ENCODE measurements at places on chromosomes 11 and 22.

- no peak for DNase-seq
These were observed 54.6 kb downstream of the MCM5 start for GRCh38 chr22:35454416-35455054.

DNA sequence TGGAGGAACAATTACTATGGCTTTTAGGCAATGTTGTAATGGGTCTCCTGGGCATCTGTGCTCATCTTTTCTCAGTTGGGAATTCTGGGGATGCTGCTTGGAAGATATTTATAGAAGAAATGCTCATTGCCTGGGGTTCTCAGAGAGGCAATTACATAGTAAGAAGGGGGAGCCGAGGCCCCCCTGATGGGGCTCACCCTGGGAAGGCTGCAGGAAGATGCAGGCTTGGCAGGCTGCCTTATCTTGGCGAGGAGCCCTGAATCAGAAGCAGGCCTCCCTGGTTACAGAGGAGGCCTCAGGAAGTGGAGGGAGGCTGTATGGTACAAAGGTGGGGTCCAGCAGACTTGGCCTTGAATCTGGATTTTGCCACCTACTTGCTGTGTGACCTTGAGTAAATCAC, 60.6 kb upstream of the CRYBB3 start:
- no peak for DNase-seq

DNA sequence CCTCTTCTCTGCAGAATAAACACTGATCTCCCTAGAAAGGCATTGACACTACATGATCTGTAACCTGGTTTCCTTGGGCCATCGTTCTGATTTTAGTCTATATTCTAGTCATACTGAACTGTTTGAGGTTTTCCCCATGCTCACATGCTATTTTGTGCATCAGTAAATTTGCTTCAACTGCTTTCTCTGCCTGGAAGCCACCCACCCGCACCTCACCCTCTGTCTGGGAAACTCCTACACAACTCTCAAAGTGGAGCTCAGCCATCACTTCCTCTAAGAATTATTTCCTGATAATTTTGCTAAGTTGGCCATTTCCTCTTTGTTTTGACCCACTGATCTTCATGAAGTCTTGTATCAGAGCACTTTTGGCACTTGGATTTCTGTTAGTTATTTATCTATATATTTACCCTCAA, 36.1 kb downstream of the MMP20 start:
- DNase-seq = peak; percentile 35

DNA sequence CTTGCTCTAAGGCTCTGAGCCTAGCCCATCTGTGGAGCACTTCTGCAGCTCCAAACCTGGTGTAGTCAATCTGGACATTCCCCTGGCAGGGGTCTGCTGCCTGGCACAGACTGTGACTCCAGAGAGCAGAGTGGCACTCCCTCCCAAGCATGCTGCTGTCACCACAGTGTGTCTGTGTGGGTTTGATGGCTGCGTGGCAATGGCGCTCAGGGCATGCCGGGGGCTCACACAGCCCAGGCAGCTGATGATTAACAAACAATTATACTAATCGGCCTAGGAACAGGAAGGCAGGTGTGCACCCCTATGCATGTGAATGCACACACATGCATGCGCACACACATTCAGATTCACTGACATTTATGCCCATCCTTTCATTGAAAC, 9.0 kb upstream of the NECTIN1 start:
- no peak for DNase-seq

- DNase-seq = no peak
These were observed 84.3 kb downstream of the STIM1 start for GRCh38 chr11:3939651-3940190.

- no peak for DNase-seq
These were observed 9.4 kb downstream of the ADAMTS15 start for GRCh38 chr11:130457623-130458409.

DNA sequence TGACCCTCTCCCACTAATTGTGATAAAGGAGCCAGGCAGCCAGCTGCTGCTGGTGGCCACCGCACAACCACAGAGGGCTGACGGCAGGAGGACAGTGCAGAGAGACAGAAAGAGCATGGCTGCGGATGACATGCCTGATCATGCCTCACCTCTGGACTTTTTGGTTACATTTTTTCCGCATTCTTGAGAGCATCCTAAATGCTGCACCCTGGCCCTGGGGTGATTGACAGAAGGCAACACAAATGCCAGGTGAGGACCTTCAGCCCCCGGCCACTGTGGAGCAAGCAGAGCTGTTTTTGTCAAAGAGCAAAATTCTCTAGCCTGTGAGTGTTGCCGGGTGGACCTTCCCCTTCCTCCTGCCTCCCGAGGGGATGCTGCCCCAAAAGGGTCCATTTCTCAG, 78.5 kb downstream of the RPS6KA4 start:
- no peak for DNase-seq

- DNase-seq = no peak
These were observed 19.4 kb downstream of the EHF start for GRCh38 chr11:34640050-34640923.

DNA sequence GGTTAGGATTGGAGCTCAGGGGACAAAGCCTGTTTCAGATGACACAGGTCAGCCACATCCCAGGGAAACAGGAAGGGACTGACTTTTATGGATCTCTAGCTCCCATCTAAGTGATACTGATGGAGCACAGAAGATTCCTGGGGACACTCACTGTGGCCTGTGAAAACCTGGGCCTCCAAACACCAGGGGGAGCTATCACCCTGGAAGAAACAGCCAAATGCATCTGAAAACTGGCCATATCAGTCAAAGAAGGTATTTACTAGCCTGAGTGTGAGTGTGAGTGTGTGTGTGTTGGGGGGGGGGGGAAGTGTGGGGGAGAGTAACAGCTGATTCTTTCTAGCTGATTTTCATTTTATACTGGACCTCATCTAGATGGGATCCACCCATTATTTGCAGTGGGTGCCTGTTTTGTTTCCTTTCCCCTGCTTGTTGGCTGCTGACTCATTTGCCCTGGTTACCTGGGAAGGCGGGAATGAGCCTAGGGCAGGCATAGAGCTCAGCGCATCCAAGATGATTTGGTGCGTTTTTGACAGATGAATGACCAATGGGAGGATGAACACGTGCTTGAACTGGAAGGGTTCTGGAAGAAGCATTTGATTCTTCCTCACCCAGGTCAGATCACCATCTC, 284.0 kb downstream of the KIRREL3 start:
- DNase-seq = peak; percentile 70

DNA sequence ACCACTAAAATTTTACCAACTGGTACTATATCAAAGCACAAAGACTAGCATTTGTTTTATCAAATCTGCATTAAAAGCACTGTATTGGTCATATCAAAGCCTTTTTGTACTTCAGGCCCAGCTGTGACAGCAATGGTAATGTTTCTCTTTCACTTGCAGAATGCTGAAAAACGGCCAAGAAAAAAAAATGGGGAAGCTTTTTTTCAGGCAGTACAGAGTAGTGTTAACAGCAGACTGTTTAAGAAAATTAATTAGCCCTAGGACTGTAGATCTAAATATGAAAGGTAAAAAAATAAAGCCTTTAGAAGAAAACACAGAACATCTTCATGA, 33.3 kb downstream of the DENND5A start:
- peak; percentile 53 for DNase-seq

- DNase-seq = no peak
These were observed 958.9 kb upstream of the CNTN5 start for GRCh38 chr11:98061858-98062257.

GRCh38 chr22:19770349-19771220, 10.0 kb downstream of the TBX1 start:
- DNase-seq = no peak

GRCh38 chr11:35143297-35144135, 4.5 kb downstream of the CD44 start:
- no peak for DNase-seq

DNA sequence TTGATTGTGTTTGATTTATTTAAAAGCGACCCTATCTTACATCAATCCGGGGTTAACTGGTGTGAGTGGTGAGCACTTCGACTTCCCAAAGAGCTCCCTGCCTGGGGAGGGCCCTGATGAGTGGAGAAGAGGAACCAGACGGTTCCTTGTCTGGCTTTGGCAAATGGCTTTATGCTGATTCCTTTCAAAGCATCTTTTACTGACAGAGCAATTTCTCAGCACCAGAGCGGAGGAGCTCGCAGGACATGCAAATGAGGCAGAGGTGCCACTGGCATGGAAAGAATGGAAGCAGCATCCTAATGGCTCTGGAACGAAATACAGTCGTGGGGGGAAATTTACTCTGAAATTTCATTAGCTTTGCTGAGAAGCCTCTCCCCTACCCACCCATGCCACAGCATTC, 410.9 kb upstream of the B3GAT1 start:
- DNase-seq = no peak

DNA sequence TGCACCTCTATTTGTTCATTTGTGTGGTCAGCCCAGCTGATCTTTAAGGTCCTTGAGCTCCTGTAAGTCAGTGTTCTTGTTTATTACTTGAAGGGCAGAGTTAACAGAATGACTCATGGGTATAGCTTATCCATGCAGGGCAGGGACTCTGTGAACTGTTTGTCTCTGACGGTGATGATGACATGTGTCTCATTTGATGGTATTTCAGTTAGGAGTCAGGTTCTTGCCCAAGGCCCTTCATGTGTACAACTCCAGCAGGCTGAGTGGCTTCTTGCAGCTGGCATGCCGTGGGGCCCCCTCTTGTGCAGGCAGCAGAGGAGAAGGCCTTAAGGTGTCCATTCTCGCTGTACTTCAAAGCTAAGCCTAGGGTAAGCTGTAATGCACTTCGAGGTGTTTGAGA, 165.1 kb downstream of the DBX1 start:
- DNase-seq = no peak

DNA sequence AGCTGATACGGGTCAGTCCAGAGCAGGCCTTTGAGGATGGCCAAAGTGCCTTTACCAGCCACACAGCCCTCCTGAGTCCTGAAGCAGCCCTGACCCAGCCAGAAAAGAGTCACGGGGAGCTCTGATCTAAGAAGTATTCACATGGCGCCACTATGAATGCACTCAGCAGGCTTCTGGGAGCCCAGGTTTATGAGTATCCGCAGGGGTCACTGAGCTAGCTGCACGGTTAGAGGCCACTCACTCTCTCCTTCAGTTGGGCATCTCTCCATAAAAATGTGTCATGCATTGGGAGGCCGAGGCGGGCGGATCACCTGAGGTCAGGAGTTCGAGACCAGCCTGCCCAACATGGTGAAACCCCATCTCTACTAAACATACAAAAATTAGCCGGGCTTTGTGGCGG, 10.3 kb downstream of the KIAA1671 start:
- DNase-seq = no peak

- DNase-seq = no peak
These were observed 31.5 kb upstream of the MYO18B start for GRCh38 chr22:25710501-25710900.

- DNase-seq = no peak
These were observed 15.6 kb downstream of the TMEM184B start for GRCh38 chr22:38257181-38257580.

- DNase-seq = no peak
These were observed 35.2 kb downstream of the MAML2 start for GRCh38 chr11:96307776-96308140.

DNA sequence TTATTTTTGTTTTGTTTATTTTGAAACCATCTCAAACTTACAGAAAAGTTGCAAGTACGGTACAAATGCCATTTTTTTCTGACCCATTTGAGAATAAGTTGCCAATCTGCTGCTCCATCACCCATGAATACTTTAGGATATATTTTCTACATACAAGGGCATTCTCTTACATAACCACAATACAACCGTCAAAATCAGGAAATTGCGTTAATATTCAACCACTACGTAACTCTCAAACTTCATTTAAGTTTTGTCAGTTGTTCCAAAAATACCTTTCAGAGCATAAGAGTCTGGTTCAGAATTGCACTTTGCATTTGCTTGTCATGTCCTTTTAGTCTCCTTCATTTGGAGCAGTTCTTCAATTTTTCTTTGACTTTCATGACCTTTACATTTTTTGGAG, 194.3 kb upstream of the BDNF start:
- no peak for DNase-seq

GRCh38 chr22:45925811-45926351, 51.1 kb downstream of the WNT7B start:
- no peak for DNase-seq

GRCh38 chr11:63855975-63856374, 17.1 kb downstream of the MARK2 start:
- no peak for DNase-seq

DNA sequence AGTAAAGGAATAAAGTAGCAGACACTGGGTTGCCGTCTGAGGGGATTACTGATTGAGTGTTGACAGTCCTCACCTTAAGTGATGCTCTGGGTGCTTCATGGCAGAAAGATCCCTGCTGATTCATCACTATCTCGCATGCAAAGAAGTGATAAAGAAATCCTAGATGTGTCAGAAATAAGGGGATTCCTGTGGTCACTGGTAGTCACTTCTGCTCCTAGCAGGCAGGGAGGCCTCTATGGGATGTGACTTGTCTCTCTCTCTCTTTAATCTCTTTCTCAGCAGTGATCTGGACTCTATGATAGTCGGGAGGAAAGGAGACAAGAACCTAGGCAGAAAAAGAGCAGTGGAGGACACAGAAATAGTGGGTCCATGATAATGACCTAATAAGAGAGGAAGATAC, 30.9 kb upstream of the OR56A1 start:
- no peak for DNase-seq

- DNase-seq = no peak
These were observed 76.5 kb upstream of the SNX19 start for GRCh38 chr11:130992788-130993187.

GRCh38 chr11:101133190-101133589, 3.6 kb upstream of the PGR start:
- no peak for DNase-seq
